ENCODE measurements at places on chromosomes 12 and 14. TPM values are rescaled to one million over a fixed set of nuclear protein-coding genes. Genes with fewer than 3 reads are reported as not detected.

The LHX5 gene
- 48.4 TPM for total RNA-seq

DNA sequence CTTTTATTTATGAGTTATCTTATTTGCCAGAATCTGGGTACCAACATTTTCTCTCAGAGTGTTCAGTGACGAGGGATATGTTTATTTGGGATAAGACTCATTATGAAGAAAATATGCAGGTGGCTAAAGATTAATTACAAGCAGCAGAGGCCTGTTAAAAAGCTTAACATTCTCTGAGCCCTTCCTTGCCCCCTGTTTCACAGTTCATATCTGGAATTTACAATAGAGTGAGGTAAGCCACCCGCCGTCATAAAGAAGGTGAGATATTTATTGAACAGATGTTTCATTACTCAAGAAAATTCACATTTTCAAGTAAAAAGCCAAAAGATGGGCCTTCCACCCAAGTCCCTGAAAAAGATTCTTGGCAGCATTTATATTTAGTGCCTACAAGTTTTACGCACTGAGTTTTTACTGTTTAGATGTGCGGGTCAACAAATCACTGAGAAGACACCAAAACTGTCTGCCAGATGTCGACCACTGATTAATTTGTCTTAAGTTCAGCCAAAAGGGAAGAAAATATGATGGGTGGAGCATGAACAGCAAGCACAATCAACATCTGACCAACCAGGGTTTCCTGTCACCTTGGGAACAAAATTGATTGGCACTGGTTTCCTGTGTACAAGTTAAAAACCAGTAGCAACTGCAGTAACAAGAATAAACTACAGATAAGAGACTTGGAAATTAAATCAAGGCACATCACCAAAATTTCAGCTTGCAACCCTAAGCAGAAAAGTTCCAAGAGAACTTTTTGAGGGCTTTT, 85.5 kb upstream of the PTPRB start:
- no peak for DNase-seq

DNA sequence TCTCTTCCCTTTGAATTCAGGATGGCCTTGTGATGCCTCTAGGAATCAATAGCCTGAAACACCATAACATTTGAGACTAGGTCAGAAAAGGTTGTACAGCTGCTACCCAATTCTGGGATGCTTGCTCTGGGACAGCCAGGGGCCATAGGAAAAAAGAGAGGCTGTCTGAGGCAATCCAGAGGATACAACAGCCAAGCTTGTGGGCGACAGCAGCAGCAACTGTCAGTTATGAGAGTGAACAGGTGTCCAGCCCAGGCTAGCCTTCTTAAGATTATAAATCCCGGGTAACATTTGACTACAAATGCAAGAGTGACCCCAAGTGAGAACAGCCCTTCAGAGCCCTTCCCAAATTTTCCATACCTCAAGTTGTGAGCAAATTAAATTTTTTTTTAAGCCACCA, 11.1 kb downstream of the DCN start:
- no peak for DNase-seq

DNA sequence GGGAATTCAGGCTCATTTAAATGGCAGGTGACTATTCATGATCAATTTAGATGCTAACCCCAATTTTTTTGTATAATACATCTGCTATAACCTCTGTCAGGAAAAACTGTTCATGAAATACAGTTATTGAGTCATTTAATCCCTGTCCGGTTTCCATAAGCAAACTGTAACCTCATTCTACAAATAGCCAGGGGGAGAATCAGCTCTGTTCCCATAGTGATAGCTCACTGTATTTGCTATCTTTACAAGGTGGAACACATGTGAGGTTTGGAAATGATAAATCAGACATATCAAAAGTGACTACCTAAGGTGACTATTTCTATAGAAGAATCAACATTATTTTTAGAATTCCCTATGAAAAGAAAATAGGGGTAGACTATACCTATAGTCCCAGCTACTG, 38.6 kb upstream of the VPS33A start:
- DNase-seq: no peak

The EPYC gene
- total RNA-seq: not detected

DNA sequence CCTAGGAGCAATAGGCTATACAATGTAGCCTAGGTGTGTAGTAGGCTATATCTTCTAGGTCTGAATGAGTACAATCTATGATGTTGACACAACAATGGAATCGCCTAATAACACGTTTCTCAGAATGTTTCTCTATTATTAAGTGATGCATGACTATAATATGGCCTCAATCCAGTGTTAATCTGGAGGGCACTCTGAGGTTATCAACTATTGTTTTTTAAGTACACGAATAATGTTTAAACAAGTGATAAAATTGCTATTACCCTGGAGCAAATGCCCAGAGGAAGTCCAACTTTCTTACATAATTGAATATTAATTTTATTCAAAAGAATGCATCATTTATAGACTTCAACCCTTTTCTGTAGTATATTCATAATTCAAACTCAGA, 16.4 kb upstream of the CNIH1 start:
- DNase-seq: no peak

DNA sequence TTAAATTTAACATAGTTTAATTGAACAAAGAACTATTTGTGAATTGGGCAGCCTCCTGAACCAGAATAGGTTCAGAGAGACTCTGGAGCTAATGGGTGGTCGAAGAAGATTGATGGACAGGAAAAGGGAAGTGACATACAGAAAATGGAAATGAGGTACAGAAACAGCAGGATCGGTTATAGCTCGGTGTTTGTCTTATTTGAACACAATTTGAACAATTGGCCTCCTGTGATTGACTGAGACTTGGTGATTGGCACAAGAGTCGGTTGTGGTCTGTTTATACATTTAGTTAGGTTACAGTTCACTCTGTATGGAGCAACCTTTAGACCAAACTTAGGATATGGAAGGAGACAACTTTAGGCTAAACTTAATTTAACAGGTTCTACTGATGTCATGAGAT, 18.4 kb upstream of the CFL2 start:
- no peak for DNase-seq

The ADAM20 gene
- total RNA-seq: 2.0 TPM

The NOVA1 gene
- 37.9 TPM for total RNA-seq

DNA sequence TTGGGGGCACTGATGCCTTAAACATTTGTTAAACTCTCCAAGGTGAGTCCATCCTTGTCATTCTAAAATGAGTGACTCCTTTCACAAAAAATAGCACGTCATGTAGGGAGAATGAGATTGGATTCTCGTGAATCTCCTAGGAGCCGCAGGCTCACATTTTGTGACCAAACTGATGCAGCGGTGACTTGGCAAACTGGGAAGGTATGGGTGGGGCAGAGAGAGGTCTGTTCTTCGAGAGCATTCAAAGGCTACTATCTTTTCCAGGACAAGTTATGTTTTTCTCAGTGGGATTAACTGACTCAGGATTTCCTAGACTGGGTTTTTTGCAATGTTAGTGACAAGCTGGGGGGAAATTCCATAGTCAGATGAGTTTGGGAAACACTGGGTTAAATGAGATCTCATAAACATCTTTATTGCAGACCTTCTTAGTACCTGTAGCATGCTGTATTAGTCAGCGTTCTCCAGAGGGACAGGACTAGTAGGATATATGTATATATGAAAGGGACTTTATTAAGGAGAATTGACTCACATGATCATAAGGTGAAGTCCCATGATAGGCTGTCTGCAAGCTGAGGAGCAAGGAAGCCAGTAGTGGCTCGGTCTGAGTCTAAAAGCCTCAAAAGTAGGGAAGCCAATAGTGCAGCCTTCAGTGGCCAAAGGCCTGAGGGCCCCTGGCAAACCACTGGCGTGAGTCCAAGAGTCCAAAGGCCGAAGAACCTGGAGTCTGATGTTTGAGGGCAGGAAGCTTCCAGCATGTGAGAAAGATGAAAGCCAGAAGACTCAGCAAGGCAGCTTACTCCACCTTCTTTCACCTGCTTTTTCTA, 61.0 kb downstream of the FOXN4 start:
- DNase-seq: no peak

GRCh38 chr12:10618338-10618987, 5.1 kb upstream of the MAGOHB start:
- DNase-seq: no peak

DNA sequence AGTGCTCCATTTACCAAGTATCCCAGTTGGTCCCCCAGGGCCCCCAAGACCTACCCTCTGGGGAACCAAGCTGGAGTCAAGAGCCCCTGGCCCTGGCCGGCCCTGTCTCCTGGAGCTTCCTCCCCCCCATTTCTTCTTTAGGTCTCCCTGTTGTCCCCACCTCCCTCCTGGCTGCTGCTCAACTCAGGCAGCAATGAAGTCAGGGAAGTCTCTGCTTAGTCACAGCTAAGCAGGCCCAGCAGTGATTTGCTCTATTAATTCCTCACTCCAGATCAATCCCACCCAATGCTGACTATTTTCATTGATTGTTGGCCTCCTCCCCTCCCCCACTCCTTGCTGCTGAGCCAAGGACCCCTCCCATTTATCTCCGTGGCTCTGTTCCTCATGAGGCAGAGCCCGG, 28.3 kb downstream of the VSX2 start:
- no peak for DNase-seq
